ENCODE measurements at places on chromosomes 7 and 10.
A peak's percentile ranks its signal among the peaks of the same experiment; 100 is the strongest.

GRCh38 chr10:73110345-73110849 lies at the start of gene NUDT13:
Gene NUDT13 (plus strand): TSS chr10:73110455. CDS start chr10:73114366, 3,911 bp downstream.
- peak; percentile 84 for DNase-seq

- peak; percentile 30 for DNase-seq
These were observed 9.6 kb upstream of the CCM2 start for GRCh38 chr7:44990109-44991023.

DNA sequence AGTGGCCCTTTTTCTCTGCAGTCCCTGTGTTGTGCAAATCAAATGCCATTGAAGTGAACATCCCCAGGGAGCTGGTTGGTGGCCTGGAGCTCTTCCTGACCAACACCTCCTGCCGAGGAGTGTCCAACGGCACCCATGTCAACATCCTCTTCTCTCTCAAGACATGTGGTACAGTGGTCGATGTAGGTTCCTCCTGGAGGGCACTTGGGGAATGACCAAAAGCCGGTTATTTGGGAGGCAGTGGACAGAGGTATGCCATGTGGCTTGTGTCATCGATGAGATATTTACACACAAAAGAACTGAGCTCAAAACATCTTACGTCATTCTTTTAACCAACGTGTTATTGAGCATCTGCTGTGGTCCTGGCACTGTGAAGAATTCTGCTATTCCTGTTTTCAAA lies 19.7 kb downstream of the OIT3 start:
- DNase-seq = no peak

- DNase-seq = no peak
These were observed 48.5 kb upstream of the AQP1 start for GRCh38 chr7:30862995-30863705.

DNA sequence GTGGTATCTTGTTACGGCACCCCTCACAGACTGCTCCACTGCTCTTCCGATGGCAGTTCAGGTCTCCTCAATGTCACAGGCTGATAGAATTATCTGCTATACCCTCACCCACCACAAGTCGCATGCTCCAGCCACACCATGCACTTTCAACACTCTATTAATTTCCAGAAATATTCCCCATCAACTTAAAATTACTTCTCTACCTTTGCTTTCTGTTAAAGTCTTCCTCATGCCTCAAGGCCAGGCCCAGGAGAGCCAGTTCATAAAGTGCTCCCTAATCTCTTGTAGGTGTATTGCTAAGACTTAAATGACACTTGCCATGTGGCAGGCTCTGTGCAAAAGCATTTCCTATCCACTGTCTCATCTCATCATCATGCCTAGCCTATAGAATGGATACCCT lies 105.9 kb upstream of the ARID5B start:
- no peak for DNase-seq

DNA sequence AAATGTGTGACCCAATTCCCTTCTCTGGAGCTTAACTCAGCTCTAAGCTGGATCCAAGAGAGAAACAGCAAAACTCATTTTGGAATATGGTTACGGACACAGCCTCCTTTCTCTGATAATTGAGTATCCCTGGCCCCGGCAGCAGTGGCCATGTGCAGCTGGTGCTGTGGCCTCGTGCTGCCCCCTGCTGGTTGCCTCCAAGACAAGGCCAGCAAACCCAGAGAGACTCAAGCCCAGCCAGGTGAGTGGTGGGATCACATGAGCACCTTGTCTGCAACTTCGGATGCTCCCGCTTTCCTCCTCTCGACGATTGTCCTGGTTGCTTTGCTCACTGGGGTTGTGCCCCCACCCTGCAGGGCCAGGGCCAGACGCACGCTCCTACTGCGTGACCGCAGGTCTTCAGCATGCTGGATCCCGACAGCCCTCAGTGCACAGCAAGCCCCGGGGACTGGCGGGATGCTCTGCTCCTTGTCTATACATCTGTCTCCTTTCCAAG lies 19.4 kb downstream of the SFTPD start:
- DNase-seq = peak; percentile 40

- DNase-seq = no peak
These were observed 817.3 kb downstream of the LRMDA start for GRCh38 chr10:76248649-76249200.

- no peak for DNase-seq
These were observed 743 bp upstream of the PYROXD2 start for GRCh38 chr10:98415731-98416119.

DNA sequence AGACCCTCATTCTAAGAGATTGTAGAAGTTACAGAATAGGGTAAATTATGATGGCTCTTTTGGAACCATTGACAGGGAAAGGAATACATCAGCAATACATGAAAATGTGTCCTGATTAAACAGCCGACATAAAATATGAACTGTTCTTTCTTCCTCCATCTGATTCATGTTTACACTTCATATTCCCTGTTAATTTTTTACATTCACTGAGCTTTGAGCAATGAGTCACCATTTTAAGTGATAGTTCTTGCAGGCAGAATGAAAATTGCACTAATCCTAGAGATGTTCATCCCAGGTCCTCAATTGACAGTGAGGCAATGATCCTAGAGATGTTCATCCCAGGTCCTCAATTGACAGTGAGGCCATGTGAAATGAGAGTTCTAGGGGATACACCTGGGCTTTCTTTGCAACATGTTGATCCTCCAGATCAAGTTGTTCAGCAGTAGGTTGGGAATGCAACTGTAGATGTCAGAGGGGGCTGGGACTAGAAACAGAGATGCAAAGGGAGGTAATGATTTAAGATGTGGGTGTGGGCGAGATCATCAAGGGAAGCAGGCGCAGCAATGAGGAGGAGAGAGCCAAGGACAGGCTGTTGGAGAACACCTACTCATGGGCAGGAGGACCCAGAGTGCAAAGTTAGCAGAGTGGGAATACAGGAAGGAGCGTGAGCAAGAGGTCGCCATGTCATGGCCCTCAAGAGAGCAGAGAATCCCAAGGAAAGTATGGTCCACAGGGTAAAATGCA lies 138.7 kb downstream of the ZNF365 start:
- peak; percentile 87 for DNase-seq

DNA sequence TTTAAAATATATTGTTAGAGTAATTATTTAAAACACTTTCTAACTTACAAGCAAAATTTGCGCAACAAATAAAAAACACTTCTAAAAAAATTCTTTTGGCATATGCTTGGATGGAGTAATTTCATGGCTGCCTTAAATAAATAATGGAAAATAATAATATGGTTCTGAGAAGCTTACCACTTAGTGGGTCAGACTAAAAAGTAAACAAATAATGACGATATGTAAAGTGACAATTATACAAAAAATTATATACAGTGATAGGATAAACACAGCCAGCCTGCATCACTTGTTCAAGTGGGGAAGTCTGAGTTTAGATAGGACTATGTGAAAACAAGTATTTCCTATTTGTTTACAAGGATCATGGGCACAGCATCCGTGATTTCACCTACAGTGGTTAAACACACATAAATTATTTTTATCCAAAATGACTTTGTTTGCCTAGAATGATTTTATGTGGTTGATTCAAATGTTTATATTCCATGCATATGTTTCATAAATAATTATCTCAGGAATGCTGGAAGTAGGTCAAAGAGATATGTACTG lies 141.7 kb upstream of the SEMA3D start:
- DNase-seq = no peak

DNA sequence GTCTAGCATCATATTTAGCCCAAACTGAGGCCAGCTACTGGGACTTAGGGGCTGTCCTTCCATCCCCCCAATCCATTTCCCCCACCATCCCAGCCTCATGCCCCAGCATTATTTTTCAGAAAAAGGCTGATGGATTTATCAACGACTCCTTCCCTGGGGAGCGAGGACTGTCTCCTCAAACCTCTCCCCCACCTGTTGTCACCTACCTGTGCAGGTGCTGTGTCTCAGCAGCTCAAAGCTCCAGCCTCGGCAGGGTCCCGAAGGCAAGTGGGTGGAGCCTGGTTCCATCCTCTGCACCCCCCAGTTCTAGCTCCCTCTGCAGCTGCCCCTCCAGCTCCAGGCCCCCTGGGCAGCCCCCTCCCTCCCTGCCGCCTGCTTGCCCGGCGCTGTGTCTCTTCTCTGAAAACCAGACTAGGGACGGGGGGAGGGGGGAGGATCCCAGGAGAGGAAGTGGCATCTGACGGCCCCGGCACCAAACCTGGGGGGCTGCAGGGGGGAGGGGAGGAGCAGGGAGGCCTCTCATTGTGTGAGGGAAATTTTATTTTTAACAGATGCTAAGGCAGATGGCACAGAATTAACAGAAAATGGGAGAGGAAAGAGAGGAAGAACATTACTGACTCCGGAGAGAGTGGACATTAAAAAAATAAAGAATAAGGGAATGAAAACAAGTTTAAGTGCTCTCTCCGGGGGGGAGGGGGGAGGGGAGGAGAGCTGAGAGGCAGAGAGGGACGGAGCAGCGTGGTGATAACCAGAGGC lies 61.7 kb upstream of the PAX2 start:
- no peak for DNase-seq

- no peak for DNase-seq
These were observed 179.2 kb upstream of the AUTS2 start for GRCh38 chr7:69418869-69419670.

GRCh38 chr7:31796375-31796774 lies 109.4 kb downstream of the PPP1R17 start:
- DNase-seq = peak; percentile 26

GRCh38 chr10:91172348-91172747 lies 48.1 kb upstream of the PCGF5 start:
- no peak for DNase-seq

DNA sequence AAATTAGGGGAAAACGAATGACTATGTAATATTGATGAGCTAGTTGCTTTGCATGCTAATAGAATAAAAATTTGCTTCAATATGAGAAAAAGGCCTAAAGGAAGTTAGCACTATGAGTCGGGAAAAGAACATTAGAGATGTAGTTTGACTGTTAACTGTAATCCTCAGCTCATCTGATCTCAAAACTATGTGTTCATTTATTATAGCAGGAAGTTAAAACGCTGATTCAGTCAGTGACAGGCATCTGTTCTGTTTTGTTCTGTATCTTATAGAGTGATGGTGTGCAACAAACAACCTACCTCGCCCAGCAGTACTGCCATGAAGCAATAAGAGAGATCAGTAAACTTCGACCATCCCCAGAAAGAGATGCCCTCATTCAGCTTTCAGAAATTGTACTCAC lies 48.6 kb downstream of the PDSS1 start:
- DNase-seq = no peak

- DNase-seq = no peak
These were observed 83.3 kb upstream of the KLF6 start for GRCh38 chr10:3868271-3868664.

DNA sequence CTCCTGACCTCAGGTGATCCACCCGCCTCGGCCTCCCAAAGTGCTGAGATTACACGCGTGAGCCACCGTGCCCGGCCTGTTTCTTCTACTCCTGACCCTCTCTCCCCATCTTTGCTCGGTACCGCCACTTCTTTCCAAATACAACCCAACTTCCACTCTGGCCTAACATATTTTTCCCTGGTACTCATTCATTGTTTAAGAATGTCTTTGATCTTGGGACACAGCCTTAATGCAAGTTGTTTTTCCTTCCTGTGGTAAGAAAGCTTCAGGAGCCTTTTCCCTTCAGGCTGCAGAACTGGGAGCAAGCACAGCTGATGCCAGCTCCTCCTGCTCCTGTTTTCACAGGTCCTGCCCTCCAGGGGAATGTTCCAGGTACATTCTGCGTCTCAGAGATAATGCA lies 13.7 kb downstream of the CALML3 start:
- peak; percentile 89 for DNase-seq

GRCh38 chr10:4011136-4011812 lies 226.3 kb upstream of the KLF6 start:
- DNase-seq = no peak

DNA sequence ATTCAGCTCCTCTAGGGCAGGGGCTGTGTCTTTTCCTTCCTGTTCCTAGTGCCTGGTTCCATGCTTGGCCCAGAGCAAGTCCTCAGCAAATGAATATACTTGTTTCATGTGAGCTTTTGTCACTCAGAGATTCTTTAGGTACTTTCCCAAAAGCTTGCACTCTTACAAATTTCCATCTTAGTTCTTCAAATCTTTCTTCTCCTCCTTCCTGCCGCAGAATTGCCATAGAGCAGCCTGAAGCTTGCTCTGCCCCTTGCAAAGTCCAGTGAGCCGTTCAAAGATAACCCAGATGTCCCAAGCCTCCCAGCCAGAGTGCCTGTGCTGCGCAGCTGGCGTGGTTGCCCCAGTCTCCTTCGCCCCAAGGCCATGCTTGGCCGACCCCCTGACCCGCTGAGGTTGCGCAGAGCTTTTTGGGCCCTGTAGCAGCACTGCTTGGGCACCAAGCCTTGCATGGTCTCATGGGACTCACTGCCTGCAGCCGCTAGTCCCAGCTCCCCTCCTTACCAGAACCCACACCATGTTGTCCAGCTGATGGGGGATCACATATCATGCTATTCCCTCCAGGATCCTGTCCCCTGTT lies 20.7 kb downstream of the CHST3 start:
- no peak for DNase-seq

GRCh38 chr7:6012355-6013104 lies 3.5 kb downstream of the AIMP2 start:
- DNase-seq = peak; percentile 46

GRCh38 chr10:12403119-12403518 lies 53.8 kb downstream of the CAMK1D start:
- DNase-seq = no peak
